ENCODE measurements at places on chromosomes 3 and 15.

DNA sequence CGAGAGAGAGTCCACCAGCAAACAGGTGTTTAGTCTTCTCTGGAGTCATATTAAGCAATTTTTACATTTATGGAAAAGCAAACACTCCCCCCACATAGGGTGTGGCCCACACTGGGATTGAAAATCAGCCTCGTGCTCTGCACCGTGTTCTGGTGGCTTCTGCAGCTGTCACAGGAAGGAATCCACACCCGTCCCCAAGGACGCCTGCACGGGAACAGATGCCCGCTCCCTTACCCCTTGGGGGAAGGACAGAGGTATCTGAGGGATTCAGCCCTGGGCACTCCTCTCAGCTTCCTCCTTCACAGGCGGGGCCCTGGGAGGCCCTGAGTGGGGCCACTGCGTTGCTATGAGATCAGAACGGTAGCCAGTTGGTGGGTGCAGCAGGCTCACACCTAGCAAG lies 27.8 kb downstream of the LIPC start:
- no peak for DNase-seq

DNA sequence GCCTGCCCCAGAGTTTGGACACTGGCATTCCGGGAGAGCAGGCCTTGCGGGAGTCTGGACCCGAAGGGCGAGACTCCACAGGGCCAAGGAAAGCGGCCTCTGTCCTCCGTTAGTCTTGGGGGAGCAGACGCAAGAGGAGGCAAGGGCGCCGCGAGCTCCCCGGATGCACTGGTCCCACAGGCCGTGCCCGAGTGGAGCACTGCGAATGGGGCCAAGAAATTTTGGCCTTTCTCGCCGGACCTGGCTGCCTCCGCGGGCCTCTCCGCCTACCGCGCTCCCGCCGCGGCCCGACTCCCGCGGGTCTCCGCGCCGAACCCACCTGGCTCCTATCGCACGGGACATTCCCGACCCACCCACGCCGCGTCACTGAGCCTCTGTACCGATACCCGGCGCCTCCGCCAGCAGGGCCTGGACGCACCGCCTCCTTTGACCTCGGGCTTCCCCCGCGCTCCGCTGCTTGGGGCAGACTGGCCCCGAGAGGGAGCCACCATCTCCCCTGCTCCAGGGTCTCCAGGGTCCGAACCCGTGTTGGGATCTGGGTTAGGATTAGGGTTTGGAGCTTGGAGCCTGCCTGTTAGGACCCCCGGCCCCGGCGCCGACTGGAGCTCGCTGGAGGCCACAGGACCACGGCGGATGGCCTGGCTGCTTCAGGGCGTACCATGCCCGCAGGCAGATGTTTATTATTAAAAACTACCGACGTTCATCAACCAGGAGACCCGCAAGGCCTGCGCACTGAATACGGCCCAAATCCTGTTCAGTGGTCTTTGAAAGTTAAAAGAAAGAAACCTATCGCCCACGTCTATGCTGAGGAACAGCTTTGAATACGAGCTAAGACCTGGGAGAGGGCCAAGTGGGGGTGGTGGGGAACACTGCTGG lies 11.7 kb downstream of the SHOX2 start:
- no peak for DNase-seq

DNA sequence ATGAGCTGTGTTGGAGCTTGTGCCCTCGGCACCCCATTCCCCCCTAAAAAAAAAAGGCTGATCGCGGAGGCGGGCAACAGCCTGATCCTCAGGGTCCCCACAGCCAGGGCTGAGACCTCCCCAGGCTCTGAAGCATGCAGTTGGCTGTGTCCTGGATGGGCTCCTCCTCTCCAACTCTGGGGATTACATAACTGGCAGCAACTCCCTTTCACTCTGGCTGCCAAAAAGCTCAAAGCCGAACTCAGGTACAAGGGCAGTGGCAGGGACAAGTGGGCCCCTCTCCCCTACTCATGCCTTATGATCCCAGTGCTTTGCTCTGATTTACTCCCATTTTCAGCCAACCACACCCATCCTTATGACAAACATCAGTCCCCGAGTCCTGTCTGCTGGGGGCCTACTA lies 18.3 kb downstream of the TPRA1 start:
- no peak for DNase-seq

GRCh38 chr3:123801474-123801873 lies 82.7 kb downstream of the MYLK start:
- no peak for DNase-seq

GRCh38 chr15:59741274-59741906 lies 52.3 kb upstream of the BNIP2 start:
- DNase-seq, result no peak

- no peak for DNase-seq
These were observed 143.8 kb upstream of the IL12A start for GRCh38 chr3:159844801-159845261.

GRCh38 chr3:12154151-12154550 lies 4.6 kb downstream of the TIMP4 start:
- DNase-seq, result no peak

- DNase-seq, result no peak
These were observed 7.4 kb downstream of the ZDHHC19 start for GRCh38 chr3:196203846-196204245.

- DNase-seq, result no peak
These were observed 24.7 kb upstream of the OR5K4 start for GRCh38 chr3:98328933-98329332.

GRCh38 chr3:51637941-51638471 lies 33.0 kb upstream of the TEX264 start:
- no peak for DNase-seq

DNA sequence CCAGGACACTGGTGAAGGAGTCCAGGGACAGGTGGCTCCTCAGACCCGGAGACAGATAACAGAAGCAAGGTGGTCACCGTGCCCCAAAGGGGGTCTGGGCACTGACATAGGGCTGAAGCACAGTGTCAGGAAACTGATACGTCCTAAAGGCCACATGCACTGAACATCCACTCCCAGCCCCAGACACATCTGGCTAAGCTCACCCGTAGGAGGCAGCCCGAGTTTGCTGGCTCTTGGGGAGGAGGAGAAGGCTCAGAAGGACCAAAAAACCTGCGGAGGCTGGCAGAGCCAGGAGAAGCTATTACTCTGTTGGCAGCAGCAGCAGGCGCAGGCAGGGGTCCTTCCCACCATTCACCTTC lies 1.2 kb downstream of the CACNA2D2 start:
- DNase-seq, result no peak

- no peak for DNase-seq
These were observed 307.7 kb downstream of the ARPP21 start for GRCh38 chr3:35946854-35947515.

- DNase-seq, result no peak
These were observed 819.3 kb downstream of the ROBO2 start for GRCh38 chr3:77859156-77859555.

- DNase-seq, result peak; percentile 21
These were observed 26.7 kb downstream of the NRROS start for GRCh38 chr3:196666001-196666867.

DNA sequence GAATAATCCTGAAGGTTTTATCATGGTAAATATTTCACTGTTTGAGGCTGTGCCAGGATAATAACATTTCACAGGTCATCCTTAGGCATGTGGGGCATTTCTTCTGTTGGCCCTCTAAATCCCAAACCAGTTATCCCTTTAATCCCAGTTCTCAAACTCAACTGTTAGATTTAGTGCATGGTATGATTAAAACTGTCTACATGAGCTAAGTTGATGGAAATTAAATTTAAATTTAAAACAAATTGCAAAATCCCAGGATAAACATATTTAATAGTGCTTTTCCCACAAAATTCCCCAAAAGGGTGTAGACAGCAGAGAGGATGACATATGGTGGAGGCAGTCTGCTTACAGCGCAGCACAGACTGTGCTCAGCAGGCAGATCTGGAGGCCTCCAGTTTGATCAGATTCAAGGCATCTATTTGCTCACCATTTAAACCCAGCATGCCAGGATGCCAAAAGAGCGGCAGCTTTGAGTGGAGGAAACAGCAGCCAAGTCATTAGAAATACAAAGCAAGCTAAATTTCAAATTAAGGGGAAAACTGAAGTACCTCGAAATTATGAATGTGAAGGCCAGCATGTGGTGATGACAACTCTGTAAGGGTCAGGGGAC lies 325.8 kb downstream of the KCNH8 start:
- no peak for DNase-seq

- DNase-seq, result no peak
These were observed 341.3 kb upstream of the CFAP20DC start for GRCh38 chr3:59391131-59391530.

DNA sequence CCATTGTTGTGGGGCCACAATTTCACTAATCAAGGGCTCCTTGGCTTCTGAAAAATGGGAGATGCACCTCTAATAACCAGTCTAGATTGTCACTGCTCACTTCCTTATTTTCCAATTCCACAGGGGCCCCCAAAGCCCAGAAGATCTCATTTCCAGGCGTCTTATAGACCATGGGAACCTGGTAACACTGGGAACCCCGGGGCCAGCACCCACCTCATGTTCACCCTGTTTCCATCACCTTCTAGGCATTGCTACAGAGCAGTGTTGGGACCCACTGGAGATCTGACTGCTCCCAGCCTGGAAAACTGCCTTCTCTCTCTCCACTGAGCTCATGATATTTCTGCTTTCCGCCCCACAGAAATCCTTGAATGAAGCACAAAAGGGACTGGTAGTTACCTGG lies 61.5 kb downstream of the TFRC start:
- no peak for DNase-seq

GRCh38 chr15:23854203-23854911 lies 167.3 kb upstream of the NDN start:
- DNase-seq, result no peak

- DNase-seq, result peak; percentile 8
These were observed 55.4 kb downstream of the ITGA11 start for GRCh38 chr15:68376447-68377060.

- DNase-seq, result no peak
These were observed 25.5 kb downstream of the CHP1 start for GRCh38 chr15:41256577-41257038.

GRCh38 chr3:179486806-179487205 lies 35.5 kb upstream of the GNB4 start:
- DNase-seq, result no peak

GRCh38 chr15:41333026-41333562 lies 413 bp downstream of the NUSAP1 start:
- no peak for DNase-seq

GRCh38 chr3:62607287-62608029 lies 234.1 kb upstream of the FEZF2 start:
- DNase-seq, result no peak

- no peak for DNase-seq
These were observed 63.8 kb downstream of the AKAP13 start for GRCh38 chr15:85444122-85444745.

- no peak for DNase-seq
These were observed 337.6 kb downstream of the EFHB start for GRCh38 chr3:19596408-19596807.

DNA sequence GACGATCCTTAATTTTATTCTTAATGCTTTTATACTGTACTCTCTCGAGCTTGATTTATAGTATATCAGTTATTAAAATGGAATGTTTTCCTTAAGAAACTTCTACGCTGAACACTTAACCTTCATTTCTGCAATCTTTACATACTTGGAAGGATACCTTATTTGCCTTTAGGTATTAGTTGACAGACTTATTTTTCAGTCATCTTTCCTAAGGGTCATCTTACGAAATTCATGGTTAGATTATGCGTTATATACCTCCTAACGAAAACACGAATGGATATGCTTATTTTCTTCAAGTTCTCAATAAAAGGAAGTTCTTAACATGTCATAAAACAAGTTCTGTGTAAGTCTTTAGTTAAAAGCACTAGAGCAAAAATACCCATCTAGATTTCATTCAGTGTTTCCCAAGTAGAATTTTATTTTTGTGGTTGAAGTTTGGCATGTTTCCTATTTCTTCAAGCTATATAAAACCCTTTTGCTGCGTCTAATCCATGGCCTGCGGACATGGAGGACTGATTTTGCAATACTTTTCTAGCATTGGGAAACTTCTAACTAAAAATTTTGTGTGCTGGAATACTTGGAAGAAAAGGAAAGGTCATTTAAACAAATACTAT lies 231.3 kb downstream of the TP63 start:
- no peak for DNase-seq

DNA sequence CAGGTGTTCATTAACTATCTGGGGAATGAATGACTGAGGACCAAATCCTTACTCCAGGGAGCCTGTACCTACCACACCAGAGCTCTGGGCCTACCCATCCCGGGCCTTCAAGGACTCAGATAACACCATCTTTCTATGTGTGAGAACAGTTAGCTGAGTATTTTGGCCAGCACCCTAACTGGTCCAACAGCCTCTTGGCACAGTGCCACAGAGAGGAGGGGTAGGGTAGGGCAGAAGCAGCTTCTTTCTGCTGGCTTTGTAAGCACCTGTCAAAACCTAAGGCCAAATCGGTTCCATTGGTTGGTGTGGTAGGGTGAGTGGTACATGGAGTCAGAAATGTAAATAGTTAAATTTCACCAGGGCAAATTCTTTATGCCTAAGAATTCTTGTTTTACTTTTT lies 26.7 kb downstream of the ISL2 start:
- DNase-seq, result no peak

- DNase-seq, result no peak
These were observed 30.7 kb downstream of the SEMA7A start for GRCh38 chr15:74402873-74403587.

GRCh38 chr3:112128843-112129727 lies 4.0 kb downstream of the GCSAM start:
- no peak for DNase-seq

All from head of caudate nucleus (tissue), 42 donors.